ENCODE measurements at places on chromosomes 6 and 20.

- no peak for DNase-seq
These were observed 339.6 kb upstream of the PRDM1 start for GRCh38 chr6:105746509-105746908.

- no peak for DNase-seq
These were observed 311.5 kb downstream of the HDGFL1 start for GRCh38 chr6:22880686-22881433.

DNA sequence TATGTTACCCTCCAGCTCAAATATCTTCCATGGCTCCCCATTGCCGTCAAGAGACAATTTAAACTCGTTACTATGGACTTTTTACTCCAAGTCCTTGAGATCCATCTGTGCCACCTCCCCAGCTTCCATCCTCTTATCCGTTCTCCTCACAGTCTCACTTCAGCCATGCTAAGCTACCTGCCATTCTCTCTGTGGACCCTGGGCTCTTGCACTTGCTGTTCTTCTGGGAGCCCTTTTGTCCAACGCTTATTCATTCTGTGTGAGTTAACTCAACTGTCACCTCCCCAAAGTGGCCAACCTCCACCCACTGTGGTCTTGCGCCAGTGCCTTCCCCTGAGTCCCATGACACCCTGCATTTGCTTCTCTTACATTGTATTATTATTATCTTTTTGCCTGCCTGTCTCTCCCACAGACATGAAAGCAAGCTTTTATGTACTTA is 132.4 kb downstream of the BCAS1 start:
- DNase-seq: no peak

- DNase-seq: no peak
These were observed 43.6 kb downstream of the RGS17 start for GRCh38 chr6:153087436-153087835.

DNA sequence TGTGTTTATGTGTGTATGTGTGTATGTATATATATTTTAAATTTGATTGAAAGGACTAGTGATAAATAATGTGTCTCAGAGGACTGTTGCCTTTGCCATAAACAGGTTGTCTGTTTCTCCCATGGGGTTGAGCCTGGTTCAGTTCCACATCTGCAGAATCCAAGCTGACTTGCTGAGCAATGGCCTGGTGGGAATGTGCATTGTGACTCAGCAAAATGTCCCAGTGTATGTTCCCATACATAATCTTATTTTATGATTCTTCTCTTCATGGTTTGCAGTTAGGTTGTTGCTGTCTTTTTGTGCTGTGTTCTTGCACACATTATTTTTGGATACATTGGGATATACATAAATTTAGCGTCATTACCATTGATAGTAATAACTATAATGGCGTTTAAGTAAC is 115.6 kb upstream of the SLC24A3 start:
- DNase-seq: no peak

DNA sequence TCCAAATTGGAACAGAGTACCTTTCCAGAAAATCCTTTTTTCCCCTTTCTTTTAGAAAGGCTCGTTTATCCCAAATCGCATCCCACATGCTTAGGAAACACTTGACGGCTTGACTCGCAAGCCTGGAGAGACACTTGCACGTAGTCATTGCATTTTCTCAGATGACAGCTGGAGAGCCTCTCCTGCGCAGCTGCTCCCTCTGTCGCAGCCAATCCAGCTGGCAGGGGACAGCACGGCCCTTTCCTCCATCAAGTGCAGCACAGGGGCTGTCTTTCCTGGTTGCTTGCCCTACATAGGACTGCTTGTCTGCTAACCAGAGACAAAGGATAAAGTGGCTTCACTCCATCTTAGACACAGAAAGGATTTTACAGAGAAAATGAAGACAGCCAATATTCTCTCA is 77.6 kb upstream of the RGS17 start:
- no peak for DNase-seq

GRCh38 chr6:38549180-38549579 is 90.5 kb downstream of the BTBD9 start:
- no peak for DNase-seq

DNA sequence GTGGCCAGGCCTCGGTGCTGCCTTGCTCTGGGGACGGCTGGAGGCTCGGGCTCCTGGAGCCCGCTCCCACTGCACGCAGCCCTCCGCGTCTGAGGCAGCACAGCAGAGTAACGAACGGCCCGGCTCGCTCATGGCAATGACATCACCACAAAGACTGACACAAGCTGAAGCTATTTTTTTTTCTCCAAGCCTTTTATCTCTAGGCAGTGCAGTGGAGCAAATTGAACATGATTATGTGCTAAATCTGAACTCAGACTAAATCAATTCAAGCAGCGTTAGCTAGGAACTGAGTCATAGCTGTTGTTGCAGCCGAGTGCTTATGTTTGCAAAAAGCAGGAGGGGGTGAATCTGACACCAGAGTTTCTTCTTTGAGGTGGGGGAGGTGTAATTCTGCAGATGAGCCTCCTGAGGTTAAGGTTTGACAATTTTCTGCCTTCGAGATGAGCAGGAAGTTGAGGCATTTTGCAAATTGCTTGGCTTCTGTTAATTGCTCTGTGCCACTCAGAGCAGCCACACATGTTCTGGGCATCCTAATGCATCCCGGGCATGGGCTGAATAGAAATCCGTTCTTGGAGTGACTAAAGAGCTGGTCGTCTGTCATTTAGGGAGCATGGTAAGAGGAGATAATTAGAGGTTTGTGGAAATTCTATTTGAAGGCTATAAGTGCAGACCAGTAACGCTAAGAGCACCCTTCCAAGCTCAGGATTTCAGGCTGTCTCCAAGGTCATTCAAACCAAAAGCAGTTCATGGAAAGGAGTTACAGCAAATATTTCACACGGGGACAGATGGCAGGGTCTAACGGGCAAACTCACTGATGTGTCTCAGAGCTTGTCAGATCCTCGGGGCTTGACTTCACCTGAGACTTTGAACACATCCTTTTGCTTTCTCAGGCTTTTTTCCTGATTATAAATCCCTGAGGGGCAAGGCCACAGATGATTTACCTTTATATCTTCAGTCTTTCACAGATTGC is 155.1 kb upstream of the ENPP5 start:
- peak; percentile 48 for DNase-seq

DNA sequence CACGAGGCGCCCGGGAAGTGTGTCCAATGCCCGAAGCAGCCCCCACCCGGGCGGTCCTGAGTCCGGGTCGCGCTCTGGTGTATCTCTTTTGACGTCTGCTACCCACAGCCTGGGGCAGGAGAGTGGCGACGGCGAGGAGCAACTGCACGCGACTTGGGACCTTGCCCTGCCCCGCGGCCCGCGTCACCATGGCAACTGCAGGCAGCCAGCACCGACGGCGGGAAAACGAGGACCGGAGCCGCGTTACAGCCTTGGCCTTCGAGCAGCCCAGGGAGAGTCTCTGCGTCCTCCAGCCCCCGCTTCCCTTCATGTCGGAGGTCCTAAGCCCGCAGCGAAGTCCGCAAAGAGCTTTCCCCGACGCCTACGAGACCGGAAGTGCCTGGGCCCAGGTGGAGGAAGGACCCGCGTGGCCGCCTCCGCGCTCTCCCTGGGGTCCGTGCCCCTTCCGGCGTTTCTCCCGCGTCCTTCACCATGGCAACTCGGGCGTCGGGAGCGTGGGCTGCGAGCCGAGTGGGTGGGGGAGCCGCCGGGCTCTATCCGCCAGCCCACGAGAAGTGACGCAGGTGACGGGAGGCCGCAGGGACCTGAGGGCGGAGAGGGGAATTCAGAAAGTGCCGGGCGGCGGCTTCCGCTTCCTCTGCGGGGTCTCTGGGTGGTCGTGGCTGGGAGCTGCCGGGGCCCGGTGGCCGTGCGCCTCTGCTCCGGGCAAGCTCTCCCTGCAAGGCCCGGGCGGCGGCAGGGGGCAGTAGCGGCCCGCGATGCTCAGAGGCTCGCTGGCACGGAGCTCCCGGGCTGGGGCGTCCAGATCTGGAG is 88.6 kb upstream of the TGM3 start:
- peak; percentile 16 for DNase-seq
